ENCODE measurements at places on chromosomes 5 and 9.
A peak's percentile ranks its signal among the peaks of the same experiment; 100 is the strongest.

DNA sequence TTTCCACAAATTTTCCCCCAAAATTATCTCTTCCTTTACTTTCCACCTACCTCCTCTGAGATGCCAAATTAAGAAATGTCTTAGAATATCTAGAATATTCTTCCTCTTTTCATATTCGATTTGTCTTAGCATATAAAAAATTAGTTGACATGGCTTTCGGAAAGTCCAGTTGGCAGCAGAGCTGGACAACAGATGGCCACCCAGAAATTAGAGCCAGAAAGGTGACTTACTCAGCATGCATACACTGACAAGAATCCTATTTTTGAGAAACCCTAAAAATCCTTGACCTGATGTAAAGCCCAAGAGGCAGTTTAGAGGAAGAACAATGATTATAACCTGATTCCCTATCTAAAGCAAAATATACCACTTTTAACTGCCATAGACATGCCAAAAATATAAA is 22.0 kb downstream of the TMEM167A start:
- DNase-seq = no peak

- no peak for DNase-seq
Observed at GRCh38 chr9:132068605-132069004, 11.1 kb downstream of the MED27 start.

- no peak for DNase-seq
Observed at GRCh38 chr9:37243588-37244345, 123.4 kb downstream of the ZCCHC7 start.

DNA sequence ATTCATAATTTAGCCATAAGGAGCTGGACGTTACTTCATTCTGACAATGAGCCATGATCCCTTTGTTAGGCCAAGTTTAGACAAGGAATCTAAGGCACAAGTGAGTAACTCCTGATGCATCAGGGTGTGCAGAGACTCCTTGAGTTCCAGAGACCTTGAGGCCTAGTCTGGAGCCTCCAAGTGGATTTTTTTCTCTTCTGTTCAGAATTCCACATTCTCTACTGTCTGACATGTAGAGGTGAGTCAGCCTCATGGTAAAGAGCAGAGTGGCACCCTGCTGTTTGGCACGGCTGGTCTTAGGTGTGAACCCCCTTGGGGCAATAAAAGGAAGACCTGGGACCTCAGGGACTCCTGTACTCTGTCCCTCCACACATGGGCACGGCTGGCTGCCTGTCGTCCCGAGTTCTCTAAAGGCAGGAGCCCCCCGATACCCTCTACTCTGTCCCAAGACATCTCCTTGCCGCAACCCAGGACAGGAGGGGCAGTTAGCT is 22.0 kb upstream of the TGFBI start:
- peak; percentile 40 for DNase-seq

GRCh38 chr5:140934964-140935606 is 9.0 kb downstream of the PCDHAC1 start:
- DNase-seq = no peak

DNA sequence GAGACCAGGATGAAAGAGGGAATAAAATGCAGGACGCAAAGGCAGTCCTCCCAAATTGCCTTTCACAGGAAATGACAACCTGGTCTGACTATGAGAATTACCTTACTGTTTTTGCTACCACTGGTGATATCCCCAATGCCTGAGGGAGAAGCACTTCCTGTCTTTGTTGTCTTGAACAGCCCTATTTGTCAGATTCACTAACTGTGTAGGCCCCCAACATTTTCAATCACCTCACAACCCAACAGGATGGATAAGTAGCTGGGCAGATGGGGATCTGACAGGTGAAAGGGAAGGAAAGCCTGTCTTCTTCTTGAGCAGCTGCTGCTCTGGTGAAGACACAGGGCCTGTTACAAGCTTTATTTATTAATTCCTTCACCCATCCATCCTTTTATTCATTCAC is 9.7 kb downstream of the ESM1 start:
- no peak for DNase-seq

- no peak for DNase-seq
Observed at GRCh38 chr9:122106576-122106975, 13.5 kb upstream of the TTLL11 start.

- DNase-seq = no peak
Observed at GRCh38 chr9:121773954-121774714, 122.7 kb downstream of the DAB2IP start.

DNA sequence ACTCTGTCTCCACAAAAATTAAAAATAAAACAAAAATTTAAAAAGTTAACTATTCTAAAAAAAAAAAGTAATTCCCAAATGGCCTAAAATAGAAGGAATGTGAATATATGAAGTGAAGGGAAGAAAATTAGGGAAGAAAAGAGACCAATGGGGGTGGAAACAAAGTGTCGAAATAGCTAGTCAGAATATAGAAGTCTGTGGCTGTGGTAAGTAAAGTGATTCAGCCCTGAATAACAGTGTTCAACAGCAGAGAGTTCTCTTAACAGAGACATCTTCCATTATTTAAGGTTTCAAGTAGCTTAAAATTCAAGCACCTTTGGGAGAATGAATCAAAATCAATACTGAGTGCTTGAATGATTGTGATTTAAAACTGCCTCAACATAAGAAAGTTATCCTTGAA is 51.7 kb downstream of the LPAR1 start:
- no peak for DNase-seq

- DNase-seq = no peak
Observed at GRCh38 chr5:27010646-27011045, 27.7 kb downstream of the CDH9 start.

GRCh38 chr5:146003852-146004251 is 67.5 kb downstream of the SH3RF2 start:
- no peak for DNase-seq

GRCh38 chr5:172828911-172829431 is 5.1 kb upstream of the ERGIC1 start:
- no peak for DNase-seq

DNA sequence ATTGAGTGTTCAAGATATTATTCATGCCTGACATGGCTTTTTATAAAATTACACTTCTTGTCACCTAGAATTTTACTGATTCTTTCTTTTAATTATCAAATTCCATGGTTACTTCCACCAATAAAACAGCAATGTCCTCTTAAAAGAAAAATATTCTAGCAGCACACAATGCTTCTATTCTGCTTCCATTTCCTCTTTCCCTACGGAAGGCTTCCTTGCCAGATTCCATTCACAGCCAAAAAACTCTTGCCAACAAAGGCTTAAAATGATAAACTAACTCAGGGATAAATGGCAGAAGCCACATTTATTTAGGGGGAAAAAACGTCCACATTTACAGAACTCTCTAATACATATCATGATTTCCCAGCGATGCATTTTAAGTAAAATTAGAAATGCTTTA is 111.6 kb downstream of the CTNND2 start:
- no peak for DNase-seq

DNA sequence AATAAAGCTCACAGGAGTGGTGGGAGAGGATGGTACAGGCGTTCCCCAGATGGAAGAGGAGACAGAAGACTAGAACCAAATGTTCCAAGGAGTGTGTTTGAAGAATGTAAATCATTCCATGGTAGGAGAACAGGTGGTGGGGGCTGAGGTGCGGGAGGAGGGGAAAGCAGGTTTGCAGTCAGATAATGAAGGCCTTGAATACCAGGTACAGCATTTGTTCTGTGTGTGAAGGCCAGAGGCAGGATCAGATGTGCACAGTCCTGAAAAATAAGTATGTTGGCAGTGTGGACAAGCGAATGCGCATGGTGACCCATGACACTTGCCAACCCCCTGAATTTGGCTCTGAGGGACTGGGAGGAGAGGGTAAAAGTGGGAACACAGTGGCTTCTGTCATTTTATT is 59.9 kb upstream of the ALDH1B1 start:
- no peak for DNase-seq

GRCh38 chr5:176680226-176680563 is 32.9 kb downstream of the TSPAN17 start:
- no peak for DNase-seq
